ENCODE measurements at places on chromosomes 4 and X.

- DNase-seq, result no peak
Observed at GRCh38 chr4:119518915-119519410, 109.6 kb downstream of the PDE5A start.

DNA sequence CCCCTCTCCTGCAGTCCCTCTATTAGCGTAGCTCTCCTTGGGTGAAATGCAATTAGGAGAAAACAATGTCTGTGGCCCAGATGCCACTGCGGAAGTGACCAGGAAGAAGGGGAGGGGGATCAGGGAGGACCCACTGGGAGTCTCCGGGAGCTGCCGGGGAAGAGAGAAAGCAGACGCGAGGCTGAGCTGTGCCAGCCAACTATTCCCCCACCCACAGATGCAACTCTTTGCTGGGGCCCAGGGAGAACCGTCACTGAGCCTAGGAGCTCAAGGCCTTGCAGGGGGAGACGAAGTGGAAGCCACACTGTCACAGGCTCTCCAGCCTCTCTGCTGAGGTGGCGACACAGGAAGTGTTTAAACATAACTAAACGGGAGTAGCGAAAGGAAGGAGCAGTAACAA is 149.2 kb downstream of the BCOR start:
- DNase-seq, result no peak

- DNase-seq, result no peak
Observed at GRCh38 chr4:48081196-48081595, 52.9 kb downstream of the TXK start.

- no peak for DNase-seq
Observed at GRCh38 chrX:129823522-129823921, 20.2 kb downstream of the ZDHHC9 start.

DNA sequence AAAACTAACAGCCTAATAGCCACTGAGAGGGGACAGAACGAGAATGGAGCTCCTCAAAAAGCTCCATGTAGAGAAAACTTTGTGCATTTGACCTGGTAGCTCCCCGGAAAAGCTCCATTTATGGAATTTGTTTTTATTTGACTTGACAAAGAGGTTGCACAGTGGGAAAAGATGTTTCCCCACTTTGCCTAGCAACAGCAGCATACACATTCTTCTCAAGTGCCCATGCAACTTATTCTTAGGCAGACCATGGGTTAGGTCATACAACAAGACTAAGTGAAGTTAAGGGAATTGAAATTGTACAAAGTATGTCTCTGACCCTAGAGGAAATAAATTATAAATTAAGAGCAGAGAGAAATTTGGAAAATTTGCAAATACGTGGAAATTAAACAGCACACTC is 949.6 kb upstream of the PRKX start:
- no peak for DNase-seq

- DNase-seq, result peak; percentile 51
Observed at GRCh38 chr4:73070074-73070390, 516 bp upstream of the COX18 start.

DNA sequence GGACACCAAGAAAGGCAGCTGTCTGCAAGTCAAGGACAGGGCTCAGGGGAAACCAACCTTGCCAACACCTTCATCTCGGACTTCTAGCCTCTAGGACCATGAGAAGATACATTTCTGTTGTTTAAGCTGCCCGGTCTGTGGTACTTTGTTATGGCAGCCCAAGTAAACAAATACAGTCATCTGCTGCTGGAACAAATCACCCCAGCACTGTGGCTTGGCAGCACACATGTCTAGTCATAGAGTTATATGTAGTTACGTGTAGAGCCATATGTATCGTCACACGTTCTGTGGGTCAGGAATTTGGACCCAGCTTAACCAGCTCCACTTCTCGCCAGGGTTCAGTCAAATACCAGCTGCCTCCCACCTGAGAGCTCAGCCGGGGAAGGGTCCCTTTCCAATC is 2.5 kb downstream of the HTT-AS start:
- no peak for DNase-seq

DNA sequence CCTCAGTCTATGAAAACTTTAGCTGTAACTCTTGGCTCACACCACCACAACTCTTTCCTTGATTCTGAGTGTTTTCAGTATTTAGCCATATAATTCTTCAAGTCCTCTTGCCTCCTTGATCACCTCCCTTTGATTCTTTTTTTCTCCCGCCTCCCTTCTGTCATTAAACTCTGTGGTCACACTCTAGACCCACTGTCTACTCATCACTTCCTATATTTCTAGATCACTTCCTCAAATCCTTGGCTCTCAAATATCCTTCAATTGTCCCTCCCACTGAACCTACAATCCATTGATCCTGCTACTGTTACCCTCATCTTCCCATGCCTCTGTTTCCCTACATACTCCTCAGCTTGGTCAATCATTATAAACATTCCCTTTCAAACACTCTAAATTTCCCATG is 12.4 kb upstream of the CXXC4 start:
- no peak for DNase-seq

- DNase-seq, result no peak
Observed at GRCh38 chrX:12052109-12052508, 86.2 kb upstream of the FRMPD4 start.

GRCh38 chrX:72351606-72352334 is 46.1 kb upstream of the CITED1 start:
- DNase-seq, result no peak

DNA sequence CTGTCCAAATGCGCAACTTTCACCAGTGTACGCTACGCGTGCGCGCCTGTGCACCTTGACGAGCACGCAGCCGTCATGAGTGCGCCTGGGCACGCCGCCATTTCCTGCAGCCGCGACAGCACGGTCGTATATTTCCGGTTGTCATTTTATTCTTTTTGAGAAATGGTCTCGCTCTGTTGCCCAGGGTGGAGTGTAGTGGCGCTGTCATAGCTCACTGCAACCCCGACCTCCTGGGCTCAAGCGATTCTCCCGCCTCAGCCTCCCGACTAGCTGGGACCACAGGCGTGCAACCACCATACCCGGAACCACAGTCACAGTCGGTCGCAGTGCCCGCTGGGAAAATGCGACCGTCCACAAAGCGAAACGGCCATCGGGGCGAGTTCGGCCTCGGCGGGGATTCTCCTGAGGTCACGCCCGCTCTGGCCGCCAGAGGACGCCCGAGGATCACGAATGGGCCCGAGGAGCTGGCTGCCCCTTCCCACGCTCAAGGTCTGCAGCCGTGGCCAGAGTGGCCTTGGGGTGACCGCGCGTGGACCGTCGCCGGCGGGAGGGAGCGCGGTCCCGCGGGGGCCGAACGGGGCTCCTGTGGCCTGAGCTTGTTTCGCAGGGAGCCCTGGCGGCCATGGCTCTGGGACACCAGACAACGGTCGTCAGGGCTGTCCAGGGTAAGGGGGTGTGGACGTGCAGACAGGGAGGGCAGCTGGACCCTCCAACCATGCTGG is 23.7 kb upstream of the PNMA3 start:
- DNase-seq, result peak; percentile 43

- DNase-seq, result no peak
Observed at GRCh38 chr4:41934514-41934900, 722 bp upstream of the TMEM33 start.

GRCh38 chrX:53584891-53585290 is 101.6 kb downstream of the HUWE1 start:
- DNase-seq, result no peak

GRCh38 chr4:101699441-101700124 is 90.9 kb upstream of the BANK1 start:
- DNase-seq, result no peak

- DNase-seq, result no peak
Observed at GRCh38 chr4:18007625-18008024, 13.9 kb downstream of the LCORL start.

DNA sequence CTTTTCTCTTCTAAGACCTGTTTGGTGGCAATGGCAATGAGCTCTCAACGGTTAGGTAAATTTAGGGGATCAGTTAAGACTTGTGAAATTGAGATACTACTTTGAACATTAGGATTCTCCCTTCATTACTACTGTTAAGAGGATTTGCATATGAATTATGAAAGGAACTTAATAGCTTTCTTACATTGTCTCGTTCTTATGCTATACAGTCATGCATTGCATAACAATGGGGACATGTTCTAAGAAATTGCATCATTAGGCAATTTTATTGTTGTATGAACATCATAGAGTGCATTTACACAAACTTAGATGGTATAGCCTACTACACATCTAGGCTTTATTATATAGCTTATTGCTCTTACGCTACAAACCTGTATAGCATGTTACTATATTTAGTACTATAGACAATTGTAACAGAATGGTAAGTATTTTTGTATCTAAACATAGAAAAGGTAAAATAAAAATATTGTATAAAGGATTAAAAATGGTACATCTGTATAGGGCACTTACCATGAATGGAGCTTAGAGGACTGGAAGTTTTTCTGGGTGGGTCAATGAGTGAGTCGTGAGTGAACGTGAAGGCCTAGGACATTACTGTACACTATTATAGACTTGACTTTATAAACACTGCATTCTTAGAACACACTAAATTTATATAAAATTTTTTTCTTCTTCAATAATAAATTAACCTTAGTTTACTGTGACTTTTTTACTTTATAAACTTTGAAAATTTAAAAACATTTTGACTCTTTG is 62.5 kb downstream of the PAQR3 start:
- DNase-seq, result no peak

GRCh38 chrX:151402719-151403390 is 5.8 kb downstream of the VMA21 start:
- no peak for DNase-seq

DNA sequence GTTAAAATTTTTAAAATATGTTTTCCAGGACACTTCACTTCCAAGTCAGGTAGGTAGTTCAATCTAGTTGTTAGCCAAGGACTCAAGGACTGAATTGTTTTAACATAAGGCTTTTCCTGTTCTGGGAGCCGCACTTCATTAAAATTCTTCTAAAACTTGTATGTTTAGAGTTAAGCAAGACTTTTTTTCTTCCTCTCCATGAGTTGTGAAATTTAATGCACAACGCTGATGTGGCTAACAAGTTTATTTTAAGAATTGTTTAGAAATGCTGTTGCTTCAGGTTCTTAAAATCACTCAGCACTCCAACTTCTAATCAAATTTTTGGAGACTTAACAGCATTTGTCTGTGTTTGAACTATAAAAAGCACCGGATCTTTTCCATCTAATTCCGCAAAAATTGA is 49.7 kb downstream of the XIAP start:
- DNase-seq, result no peak

- DNase-seq, result no peak
Observed at GRCh38 chr4:104795264-104795939, 300.7 kb upstream of the CXXC4 start.
